ENCODE measurements at places on chromosomes 4 and X. TPM values are rescaled to one million over a fixed set of nuclear protein-coding genes. Genes with fewer than 3 reads are reported as not detected.
A peak's percentile ranks its signal among the peaks of the same experiment; 100 is the strongest.

- peak; percentile 63 for DNase-seq
Measured at GRCh38 chr4:7857238-7857701, 82.4 kb downstream of the AFAP1 start.

DNA sequence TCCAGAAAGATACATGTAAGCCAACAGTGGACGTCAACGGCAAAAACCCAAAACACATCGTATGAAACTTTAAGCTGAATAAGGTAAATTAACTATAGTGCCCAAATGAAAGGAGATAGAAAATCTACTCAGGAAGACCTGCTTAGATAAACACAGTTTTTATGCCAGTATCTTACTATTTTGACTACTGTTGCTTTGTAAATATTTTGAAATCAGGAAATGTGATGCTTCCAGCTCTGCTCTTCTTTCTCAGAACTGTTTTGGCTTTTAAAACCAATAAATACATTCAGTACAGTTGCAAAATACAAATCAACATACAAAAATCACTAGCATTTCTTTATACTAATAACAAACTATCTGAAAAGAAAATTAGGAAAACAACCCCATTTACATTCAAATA, 83.8 kb downstream of the SMARCA5 start:
- DNase-seq: no peak

- DNase-seq: no peak
Measured at GRCh38 chr4:81628489-81628888, 156.8 kb upstream of the RASGEF1B start.

Gene BLOC1S4
- total RNA-seq: 5.8 TPM

DNA sequence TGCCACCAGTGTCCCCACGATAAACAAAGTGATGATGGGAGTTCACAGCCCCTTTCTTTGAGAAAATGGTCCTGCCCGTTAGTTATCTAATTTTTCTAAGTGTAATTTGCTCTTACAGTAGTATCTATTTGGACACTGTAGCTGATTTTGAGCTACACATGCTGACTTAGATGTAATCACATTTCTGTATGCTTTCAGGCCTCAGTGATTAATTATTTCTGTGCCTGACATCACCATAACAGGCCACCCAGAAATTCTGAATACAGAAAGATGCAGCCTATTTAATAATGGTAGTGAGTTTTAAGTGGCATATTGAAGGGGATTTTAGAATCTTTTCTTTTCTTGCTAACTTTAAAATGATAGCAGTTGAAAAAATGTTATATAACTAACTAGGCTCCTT, 147.6 kb upstream of the ANXA10 start:
- no peak for DNase-seq

- DNase-seq: no peak
Measured at GRCh38 chrX:6184900-6185515, 43.7 kb downstream of the NLGN4X start.

DNA sequence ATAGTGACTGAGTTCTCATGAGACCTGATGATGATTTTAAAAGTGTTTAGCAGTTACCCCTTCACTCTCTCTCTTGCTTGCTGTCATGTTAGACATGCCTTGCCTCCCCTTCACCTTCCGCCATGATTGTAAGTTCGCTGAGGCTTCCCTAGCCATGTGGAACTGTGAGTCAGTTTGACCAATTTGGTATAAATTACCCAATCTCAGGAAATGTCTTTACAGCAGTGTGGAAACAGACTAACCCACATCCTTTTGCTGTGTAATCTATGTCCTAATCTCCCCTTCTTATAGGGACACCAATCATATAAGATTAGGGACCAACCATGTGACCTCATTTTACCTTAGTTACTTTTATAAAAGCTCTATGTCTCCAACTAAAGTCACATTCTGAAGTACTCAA, 677.8 kb downstream of the ADGRL3 start:
- DNase-seq: no peak

DNA sequence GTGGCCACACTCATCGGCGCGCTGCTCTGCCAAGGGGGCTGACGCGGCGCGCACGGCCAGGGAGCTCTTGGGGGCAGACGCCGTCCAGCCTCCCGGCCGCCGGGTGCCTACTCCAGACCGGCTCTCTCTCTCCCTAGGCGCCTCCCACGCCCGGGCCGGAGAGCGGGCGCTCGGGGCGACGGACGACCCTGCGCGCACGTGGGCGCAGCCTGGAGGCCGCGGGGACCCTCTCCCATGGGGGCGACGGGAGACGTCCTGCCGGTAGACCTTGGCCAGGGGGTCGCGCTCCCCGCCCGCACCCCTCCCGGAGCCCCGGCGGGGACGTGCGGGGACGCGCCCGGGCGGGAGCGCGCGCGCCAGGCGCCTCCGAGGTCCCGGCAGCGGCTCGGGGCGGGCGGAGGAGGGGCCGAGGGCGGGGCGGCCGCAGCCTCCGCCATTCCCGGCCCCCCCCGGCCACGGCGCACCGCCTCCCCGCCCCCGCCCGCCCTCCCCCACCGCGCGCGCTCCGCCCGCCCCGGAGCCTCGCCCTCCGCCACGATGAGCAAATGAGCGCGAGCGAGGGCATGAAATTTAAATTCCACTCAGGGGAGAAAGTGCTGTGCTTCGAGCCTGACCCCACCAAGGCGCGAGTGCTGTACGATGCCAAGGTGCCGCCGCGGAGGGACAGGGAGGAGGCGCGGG, at the start of gene MSL3:
Gene MSL3 (plus strand): TSS at position 519 of the 681 bp plus-strand sequence. CDS start 27 bp downstream, at position 546.
- DNase-seq: peak; percentile 67

- DNase-seq: no peak
Measured at GRCh38 chr4:55543858-55544257, 2.9 kb downstream of the CLOCK start.

Gene REPS2
- 11.9 TPM for total RNA-seq

DNA sequence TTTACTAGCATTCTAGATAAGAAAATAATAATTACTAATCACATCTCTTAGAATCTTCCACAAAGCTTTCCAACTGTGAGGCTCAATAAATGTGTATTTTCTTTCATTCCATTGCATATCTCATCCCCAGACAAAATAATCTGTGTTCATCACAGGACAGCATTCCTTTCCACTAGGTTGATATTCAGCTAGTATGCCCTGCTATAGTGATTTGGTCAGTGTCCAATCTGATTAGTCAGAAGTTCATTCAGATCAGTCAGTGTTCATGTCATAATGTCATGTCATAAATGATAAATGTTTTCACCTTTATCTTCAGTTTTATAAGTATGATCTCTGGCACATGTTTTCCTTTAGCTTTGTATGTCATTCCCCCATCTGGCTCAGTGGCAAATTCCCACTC, 611.4 kb downstream of the KCTD8 start:
- DNase-seq: no peak

Gene LAGE3
- total RNA-seq: 19.3 TPM

Gene NEIL3
- 0.19 TPM for total RNA-seq

Gene IGSF1
- total RNA-seq: 1.1 TPM

GRCh38 chrX:10073671-10074070, 83.1 kb upstream of the CLCN4 start:
- DNase-seq: no peak

DNA sequence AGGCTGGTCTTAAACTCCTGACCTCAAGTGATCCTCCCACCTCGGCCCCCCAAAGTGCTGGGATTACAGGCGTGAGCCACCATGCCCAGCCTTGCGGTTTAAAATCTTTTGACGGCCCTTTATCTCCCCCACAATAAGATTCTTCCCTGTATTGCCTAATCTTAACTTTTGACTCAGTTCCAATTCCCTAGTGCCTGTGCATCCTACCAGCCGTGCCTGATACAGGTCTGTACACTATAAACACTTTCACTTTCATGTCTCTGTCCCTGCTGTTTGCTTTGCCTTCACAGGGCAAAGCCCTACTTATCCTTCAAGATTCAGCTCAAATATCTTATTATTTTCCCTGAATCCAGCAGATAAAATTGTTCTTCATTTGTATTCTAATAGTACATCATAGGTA, 74.6 kb downstream of the WDR44 start:
- no peak for DNase-seq

DNA sequence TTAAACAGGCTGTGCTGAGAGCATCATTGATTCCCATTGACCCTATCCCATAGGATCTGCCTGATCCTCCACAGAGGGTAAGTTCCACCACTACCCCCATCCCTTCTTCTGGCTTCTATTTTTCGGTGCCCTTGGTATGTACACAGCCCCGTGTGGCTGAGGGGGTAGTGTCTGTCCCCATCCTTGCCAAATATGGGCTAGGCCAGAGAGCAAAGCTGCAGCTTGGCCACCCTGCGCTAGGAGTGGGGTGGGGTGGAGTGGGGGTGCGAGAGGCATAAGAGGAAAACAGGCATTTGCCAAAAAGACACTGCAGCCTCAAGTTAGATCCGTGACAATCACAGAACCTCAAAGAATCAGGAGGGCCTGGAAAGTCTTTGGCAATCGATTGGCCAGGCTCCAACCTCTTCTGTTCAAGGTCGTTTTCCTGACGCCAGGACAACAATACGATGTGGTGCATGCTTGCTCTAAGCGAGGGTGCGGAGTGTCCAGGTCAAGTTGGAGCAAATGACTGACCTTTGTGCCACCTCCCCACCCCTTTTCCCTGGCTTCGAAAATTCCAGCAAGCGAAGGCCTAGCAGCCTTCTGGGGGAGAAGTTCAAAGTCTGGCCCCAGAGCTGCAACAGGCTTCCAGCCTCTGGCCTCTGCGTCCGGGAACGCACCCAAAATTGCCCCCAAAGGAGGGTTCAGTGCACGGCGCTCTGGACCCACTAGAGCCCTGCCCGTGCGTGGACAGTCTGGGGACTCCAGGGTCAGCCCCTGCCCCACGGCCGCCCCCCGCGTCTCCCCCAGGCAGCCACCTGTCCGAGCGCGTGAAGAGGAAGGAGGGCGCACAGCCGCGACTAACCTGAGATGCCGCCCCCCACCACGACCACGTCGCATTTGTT, 598 bp downstream of the MAOB start:
- no peak for DNase-seq

DNA sequence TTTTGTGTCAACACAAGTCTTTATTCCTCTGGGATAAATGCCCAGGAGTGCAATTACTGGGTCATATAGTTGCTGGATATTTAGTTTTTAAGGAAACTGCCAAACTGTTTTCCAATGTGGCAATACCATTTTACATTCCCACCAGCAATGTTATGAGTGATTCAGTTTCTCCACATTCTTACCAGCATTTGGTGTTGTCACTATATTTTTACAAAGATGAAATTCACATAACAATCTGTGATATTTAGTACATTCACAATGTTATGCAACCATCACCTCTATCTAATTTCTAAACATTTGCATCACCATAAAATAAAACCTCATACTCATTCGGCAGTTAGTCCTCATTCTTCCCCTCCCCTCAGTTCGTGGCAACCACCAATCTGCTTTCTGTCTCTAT, 75.0 kb downstream of the MAMLD1 start:
- no peak for DNase-seq

- DNase-seq: no peak
Measured at GRCh38 chrX:6778544-6779503, 243.9 kb upstream of the VCX3A start.

Gene NRK
- total RNA-seq: 0.72 TPM

Gene OCIAD2
- 47.9 TPM for total RNA-seq

GRCh38 chrX:47746446-47746845, 87.5 kb upstream of the UXT start:
- no peak for DNase-seq

DNA sequence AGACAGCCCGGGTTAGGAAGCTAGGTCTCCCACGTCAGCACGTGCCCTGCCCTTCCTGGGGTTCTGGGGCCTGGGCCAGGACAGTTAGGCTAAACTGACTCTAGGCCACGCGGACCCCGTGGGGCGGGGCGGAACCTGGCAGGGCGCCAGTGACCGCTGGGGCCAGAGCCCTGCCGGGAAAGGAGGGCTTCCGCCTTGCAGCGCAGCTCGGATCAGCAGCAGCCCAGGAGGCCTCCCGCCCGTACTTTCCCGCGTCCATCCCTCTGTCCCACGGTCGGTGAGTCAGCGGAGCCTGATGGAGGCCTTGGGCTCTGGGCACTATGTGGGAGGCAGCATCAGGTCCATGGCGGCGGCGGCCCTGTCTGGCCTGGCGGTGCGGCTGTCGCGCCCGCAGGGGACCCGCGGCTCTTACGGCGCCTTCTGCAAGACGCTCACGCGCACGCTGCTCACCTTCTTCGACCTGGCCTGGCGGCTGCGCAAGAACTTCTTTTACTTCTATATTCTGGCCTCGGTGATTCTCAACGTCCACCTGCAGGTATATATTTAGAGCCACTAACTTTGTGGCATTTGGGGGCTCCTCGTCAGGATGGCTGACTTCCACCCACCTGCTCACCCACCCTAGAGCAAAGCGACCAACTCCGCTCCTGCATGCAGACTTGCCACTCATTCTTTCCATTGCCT, at the start of gene SMIM10:
Gene SMIM10 (plus strand): TSS at position 191 of the 681 bp plus-strand sequence. CDS start 105 bp downstream, at position 296.
- DNase-seq: peak; percentile 82

DNA sequence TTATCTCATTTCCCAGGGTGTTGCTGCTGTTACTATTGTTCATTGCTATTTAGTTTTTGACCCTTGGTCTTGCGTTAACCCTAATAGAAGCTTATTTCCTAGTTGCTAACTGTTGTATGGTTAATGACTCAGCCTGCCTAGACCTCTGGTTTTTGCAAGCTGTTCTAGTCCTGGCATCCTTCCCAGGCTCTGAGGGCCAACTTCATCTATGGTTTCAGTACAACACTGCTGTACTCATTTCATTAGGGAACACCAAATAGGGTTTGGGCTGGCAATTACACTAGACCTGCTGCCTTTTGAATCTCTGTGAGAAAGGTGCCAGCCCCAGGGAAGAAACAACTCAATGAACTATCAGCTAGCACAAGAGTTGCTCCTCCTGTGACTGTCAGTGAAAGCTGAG, 59.6 kb downstream of the DCX start:
- peak; percentile 29 for DNase-seq

DNA sequence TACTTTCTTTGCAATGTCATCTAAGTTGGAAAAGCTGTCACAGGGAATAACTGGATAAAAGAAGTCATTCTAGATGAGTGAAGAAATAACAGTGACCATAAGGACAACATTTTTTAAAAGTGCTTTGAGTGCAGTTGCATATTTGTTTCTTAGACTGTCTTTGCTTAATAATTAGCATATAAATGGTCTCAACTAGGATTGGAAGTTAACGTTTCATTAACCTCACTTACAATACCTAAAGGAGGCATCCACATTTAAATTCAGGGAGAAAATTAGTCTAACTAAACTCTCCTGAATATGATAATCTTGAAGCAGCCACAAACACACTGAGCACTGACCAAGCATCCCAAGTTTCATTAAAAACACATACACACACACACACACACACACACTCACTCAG, 780.7 kb downstream of the PCDH18 start:
- DNase-seq: no peak

DNA sequence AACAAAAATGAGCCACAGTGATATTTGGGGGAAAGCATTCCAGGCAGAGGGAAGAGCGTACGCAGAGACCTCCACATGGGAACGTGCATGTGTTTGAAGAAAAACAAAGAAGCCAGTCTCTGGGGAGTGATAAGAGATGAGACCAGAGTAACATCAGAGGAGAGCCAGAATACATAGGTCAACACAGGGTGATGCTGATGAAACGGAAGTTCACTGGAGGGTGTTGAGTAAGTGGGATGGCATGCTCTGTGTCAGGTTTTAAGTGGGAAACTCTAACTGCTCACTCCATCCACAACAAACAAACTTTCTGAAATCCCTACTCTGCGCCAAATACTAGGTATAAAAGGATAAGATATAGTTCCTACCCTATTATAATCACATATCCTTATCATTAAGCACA, 110.0 kb downstream of the ARHGAP6 start:
- no peak for DNase-seq

GRCh38 chr4:182729516-182729915, 187.7 kb downstream of the DCTD start:
- DNase-seq: no peak

Gene CAMK2D
- 167 TPM for total RNA-seq

Gene SYP
- total RNA-seq: 2.7 TPM
